ENCODE measurements at places on chromosomes 13 and 19.

- no peak for DNase-seq
Observed at GRCh38 chr13:87208636-87209035, 462.5 kb upstream of the SLITRK5 start.

DNA sequence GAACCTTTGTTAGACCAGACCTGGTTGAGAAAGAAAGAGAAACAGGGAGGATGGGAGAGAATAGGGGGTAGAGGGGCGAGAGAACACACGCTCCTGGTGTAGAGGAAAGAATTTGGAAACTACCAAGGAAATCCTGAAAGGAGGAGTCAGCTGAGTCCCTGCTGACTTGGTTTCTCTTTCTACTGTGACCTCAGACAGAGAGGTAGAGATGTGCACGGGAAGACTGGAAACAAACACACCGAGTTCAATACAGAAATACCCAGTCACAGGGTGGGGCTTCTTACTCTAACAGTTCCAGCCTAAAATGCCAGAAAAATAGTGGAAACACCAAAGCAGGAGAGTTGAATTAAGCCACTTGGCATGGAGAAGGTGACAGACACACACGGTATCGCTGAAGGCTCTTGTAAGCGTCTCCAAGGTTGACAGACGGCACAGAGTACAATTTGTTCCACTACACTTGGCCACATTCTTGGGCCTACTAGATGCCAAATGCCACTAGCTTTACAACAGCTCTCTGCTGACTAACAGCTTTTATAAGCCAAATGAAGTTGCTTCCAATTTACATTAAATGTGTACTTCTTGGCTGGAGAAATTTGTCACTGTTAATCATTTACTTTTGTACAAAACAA is 28.1 kb downstream of the LATS2 start:
- no peak for DNase-seq

DNA sequence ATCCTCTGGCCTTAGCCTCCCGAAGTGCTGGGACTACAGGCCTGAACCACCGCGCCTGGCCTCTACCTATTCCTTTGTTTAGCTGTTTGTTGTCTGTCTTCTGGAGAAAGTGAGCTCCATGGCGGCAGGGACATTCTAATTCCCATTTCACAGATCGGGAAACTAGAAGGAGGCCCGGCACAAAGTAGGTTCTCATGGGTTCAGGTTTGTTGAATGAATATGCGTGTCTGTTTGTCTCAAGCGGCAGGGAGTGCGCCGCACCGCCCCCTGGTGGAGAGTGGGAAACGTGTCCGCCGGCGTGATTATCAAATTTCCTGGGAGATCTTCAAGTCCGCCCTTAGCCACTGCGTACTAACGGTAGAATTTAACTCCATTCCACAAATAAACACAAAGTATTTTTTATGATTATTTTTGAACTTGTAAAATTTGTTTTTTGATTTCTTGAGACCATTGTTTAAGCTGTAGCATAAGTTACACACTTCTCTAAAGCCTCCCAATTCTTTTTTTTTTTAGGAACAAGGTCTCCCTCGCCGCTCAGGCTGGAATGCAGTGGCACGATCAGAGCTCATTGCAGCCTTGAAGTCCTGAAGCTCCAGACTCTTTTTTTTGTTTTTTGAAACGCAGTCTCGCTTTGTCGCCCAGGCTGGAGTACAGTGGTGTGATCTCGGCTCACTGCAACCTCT is 8.9 kb upstream of the CCDC9 start:
- DNase-seq = no peak

- DNase-seq = no peak
Observed at GRCh38 chr13:108961542-108962125, 332.2 kb downstream of the MYO16 start.

DNA sequence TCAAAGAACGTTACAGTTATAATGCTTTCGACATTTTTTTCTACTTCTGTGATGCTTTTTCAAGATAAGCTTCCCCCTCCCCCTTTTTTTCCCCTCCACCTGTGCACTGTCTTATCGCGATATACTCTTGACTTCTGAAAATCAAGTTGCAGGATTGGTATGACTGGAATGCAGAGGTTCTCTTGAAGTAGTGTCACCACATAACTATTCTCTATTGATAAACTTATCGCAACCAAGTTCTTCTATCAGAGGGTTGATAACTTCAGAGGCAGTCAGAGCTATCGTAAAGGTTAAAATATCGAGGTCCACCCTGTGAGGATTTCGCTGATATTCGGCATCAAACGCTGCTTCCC is 820 bp downstream of the EID2 start:
- no peak for DNase-seq

- no peak for DNase-seq
Observed at GRCh38 chr19:1851654-1852580, 3.6 kb upstream of the REXO1 start.

DNA sequence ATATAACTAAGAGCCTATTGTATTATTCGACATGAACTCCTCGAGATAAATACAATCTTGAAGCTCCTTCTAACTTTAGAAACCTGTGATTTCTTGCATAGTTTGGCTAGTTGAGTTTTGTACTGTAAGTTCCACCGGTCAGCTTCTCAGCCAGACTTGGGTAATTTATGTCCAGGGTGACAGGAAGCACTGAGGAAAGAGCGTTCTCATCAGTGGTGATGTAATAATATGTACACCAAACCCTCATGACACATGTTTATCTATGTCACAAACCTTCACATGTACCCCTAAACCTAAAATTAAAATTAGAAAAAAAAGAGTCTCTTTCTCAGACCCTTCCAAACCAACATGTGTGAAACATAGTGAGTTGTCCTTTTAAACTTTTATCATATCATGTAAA is 205.7 kb downstream of the KCNRG start:
- DNase-seq = no peak

- DNase-seq = no peak
Observed at GRCh38 chr13:44837250-44837649, 152.0 kb downstream of the NUFIP1 start.

GRCh38 chr13:110436276-110436675 is 125.2 kb downstream of the RAB20 start:
- no peak for DNase-seq
